Glomerular endothelial cell (primary cell): ENCODE measurements at places on chromosomes 6 and 20.

DNA sequence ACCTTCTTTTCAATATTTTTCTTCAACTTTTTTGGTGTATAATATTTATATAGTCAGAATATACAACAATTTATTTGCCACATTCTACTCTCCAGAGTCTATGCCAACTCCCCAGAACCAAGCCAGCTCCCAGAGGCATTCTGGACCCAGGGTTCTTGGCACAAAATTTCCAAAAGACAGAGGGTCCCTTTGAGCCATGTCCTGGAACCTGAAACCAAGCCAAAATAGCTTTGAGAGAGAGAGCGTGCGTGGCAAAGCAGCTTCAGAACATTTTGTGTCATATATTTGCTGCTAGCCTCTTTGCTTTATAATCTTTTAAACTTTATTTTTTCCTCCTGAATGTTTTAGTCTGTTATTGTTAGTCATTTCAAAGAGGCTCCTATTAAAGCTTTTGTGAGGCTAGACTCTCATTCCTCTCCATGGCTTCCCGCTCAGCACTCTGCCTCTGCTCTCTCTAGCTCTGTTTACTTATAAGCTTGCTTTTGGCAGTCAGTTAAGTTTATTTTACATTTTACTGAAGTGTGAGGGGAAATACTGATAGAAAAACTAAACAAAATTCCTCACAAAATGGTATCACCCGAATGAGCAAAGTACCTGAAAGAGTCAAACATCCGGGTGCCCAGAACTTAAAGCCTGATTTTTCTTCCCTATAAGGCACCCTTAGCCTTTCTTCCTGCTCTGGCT is 605.1 kb upstream of the ID4 start:
- no peak for DNase-seq

- no peak for DNase-seq
Measured at GRCh38 chr20:33724439-33725094, 4.5 kb upstream of the PXMP4 start.

- no peak for DNase-seq
Measured at GRCh38 chr6:85348643-85349042, 101.2 kb upstream of the NT5E start.

GRCh38 chr6:10073341-10073740 is 341.5 kb downstream of the TFAP2A start:
- DNase-seq, result no peak

DNA sequence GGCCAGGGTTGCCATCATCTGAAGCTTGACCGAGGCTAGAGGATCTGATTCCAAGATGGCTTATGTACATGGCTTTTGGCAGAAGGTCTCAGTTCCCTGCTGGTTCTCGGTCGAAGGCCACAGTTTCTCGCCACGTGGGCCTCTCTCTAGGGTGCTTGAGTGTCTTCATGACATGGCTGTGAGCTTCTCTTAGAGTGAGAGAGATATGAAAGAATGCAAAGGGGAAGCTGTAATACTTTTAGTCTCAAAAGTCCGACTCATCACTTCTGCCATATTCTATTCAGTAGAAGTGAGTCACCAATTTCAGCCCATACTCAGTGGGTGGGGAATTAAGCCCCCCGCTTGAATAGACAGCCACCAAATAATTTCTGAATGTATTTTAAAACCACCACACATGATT is 94.2 kb downstream of the UTRN start:
- no peak for DNase-seq

GRCh38 chr6:98808541-98809210 is 25.7 kb upstream of the POU3F2 start:
- DNase-seq, result no peak
